ENCODE measurements at places on chromosomes 2 and 18.

DNA sequence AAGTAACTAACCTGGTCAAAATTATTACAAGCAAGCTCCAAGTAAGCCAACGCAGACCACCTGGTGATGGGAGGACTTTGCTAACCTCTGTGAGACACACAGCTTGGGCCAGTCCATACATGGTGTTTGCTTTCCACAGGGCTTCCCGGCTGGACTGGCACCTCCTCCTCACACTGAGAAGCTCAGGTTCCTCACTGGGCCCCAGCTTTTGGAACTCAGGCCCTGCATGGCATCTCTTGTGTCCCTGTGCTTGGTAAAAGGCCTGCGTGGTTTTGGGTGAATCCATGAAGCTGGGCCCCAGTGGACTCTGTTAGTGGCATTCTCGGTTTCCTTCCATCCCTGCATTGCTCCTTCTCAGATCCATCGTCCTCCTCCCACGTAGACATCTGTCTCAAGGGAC lies 123.4 kb downstream of the VAPA start:
- no peak for DNase-seq

DNA sequence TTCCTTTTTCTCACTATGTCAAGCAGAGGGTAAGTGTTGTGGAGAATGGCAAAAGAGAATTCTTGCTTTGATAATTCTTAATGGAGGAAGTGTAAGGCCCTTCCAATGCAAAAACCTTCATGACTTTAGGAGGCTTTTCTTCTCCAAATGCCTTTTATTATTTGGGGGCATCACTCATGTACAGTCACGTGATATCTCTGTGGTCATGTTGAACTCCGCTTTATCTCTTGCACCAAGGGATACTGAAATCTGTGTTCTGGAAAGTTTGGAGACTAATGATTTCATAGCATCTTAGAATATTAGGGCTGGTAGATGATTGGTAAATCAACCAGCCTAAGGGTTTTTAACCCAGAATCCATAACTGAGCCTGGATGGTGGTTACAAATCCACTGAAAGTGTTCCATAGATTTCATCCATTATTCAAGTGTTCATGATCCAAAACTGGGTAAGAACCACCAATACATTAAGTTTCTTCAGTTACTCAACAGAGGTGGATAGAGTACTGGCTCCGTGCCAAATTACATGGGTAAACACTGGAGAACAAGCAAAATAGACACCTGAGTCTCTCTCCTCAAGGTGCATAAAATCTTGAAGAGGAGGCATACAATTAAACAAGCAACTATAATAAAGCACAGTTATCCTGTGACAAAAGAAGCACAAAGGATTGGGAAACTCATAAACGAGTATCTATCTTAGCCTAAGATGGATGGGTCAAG lies 169.6 kb upstream of the EPHA4 start:
- no peak for DNase-seq

GRCh38 chr18:56112013-56112749 lies 524.2 kb upstream of the TCF4 start:
- no peak for DNase-seq

DNA sequence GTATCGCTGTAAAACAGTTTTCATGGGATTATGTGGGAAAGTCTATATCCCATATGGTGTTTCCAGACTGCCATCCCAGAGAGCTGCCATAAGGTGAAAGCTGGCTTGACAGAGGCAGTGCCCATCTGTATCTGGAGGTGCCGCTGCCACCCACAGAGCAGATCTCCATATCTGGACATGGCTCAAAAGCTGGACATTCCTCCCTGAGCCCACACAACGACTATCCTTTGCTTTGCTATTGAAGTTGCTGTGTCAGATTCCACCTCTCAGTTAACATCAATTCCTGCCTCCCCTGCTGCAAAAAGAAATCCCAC lies 55.2 kb downstream of the RND3 start:
- DNase-seq, result no peak

DNA sequence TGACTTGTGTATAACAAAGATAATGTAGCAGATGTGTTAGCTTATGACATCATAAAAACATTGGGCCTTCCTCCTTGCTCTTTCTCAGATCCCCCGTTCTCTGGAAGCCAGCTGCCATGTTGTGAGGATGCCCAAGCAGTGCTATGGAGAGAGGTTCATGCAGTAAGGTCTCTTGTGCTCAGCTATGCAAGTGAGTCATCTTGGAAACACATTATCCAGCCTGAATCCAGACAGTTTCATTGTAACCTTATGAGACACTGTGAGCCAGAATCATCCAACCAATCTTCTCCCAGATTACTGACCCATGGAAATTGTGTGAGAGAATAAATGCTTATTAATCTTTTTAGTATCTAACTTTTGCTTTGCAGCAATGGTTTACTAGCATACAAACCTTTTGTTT lies 60.8 kb downstream of the ST6GAL2 start:
- DNase-seq, result no peak

DNA sequence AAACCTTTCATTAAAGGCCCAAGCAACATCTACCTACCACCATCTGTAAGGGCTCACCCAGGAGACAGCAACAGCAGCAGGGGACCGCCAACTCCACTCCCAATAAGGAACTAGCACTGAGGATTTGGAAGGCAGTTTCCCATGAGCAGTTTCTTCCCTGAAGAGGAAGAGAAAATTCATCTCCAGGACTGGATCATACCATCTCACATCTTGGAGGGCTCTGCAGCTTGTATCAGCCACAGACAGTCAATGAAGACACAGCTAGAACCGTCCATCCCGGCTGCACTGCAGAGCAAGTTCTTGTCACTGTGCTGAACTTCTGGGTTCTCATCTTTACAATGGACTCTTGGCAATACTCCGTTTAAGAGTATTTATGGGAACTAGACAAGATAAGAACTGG lies 2.8 kb upstream of the GYPC start:
- no peak for DNase-seq

- peak; percentile 58 for DNase-seq
These were observed 548 bp downstream of the KANSL3 start for GRCh38 chr2:96637385-96638143.

GRCh38 chr2:16741498-16741897 lies 75.9 kb upstream of the CYRIA start:
- no peak for DNase-seq

GRCh38 chr18:27585602-27586173 lies 400.6 kb upstream of the CHST9 start:
- DNase-seq, result no peak

- no peak for DNase-seq
These were observed 59.3 kb downstream of the RDH14 start for GRCh38 chr2:18501156-18501555.

GRCh38 chr2:127428057-127428814 lies 10.0 kb downstream of the PROC start:
- no peak for DNase-seq

DNA sequence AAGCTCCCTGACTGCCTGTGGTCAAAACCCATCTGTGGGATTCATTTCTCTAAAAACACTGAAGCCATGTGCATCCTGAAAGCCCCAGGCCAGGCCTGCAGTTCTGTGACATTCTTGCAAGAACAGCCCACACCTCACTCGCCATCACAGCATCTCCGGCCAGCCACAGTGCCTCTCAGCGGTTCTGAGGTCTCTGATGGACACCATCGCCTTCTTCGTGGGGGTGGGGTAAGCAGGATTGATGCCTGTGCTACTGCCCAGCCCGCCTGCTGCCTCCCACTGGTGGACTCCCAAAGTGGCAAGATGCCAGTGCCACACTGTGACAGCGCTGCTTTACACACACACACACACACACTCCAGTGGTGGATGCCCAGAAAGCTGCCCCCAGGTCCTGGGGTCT lies 5.2 kb upstream of the PRLH start:
- DNase-seq, result no peak

DNA sequence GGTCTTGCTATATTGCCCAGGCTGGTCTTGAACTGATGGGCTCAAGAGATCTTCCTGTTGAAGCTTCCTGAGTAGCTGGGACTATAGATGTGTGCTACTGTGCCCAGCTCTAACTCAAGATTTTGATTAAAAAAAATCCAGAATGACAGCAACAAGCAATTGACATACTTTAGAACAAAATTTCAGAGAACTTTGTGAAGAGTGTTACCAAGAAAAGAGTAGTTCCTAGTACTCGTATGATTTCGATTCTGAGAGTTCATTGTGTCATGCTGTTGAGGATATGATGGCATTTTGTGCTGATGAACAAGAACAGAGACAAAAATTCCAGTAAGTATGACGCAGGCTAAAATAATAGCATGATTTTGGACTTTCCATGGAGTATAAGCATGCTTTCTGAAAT lies 90.2 kb upstream of the TWSG1 start:
- DNase-seq, result no peak

- DNase-seq, result no peak
These were observed 783.6 kb upstream of the ZEB2 start for GRCh38 chr2:145303536-145303935.

GRCh38 chr18:903701-904100 lies 970 bp upstream of the ADCYAP1 start:
- no peak for DNase-seq

GRCh38 chr2:147076634-147077033 lies 768.2 kb upstream of the ACVR2A start:
- DNase-seq, result no peak

GRCh38 chr2:8549273-8549922 lies 132.5 kb upstream of the ID2 start:
- DNase-seq, result peak; percentile 84

DNA sequence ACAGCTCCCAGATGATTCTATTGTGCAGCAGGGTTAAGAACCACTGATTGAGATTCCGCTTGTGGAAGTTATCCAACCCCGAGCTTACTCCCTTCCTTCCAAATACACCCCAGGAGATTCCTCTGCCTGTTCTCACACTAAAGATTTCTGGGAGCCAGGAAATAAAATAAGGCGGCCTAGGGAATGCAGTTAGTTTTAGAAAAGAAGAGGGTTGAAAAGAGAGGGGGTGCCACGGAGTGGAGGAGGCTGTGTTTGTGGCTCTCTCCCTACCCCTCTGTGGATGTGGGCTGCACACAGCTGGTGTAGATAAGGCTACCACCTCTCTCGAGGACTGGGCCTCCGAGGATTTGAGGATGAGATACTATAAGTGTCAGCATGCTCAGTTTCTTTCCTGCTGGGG lies 25.1 kb upstream of the SP3 start:
- DNase-seq, result no peak

GRCh38 chr2:169050476-169051240 lies 18.7 kb upstream of the DHRS9 start:
- no peak for DNase-seq

DNA sequence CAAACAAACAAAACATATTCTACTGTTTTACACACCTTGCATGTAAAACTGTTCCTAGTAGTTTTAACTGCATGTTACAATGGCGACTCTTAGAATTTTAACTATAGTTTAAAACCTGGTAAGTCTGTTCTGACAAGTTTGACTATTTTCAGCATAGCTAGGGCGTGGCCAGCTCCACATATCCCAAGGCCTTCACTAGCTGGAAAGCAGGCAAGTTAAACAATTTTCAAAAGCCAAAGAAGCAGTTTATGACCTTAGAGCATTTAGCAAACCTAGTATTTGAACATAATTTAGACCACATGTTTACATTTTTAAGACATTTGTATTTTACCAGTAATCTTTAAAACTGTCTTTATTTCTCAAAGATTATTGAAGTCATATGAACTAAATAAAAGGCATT lies 402.8 kb upstream of the SYT4 start:
- DNase-seq, result no peak

GRCh38 chr2:72938455-72938854 lies 21.1 kb downstream of the EMX1 start:
- no peak for DNase-seq

- DNase-seq, result no peak
These were observed 8.2 kb upstream of the KCTD1 start for GRCh38 chr18:26556573-26556972.

GRCh38 chr2:5842326-5842725 lies 150.1 kb downstream of the SOX11 start:
- DNase-seq, result no peak

DNA sequence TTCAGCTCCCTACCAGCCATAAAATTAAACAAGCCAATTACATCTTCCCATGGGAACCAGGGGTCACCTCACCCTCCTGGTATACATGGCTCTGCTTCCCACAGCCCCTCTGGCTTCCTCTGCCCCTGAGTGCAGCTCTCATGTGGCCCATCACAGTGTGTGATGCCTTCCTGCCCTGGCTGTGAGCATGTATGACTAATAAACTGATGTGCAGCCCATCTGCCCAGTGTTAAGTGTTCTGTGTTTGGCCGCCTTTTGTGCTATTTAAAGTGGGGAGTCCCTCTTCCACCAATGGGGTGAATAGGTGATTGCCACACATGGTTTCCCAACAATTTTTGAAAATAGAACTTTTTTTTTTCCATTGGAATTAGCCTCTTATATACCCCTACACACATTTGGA lies 87.7 kb upstream of the PIEZO2 start:
- DNase-seq, result no peak

DNA sequence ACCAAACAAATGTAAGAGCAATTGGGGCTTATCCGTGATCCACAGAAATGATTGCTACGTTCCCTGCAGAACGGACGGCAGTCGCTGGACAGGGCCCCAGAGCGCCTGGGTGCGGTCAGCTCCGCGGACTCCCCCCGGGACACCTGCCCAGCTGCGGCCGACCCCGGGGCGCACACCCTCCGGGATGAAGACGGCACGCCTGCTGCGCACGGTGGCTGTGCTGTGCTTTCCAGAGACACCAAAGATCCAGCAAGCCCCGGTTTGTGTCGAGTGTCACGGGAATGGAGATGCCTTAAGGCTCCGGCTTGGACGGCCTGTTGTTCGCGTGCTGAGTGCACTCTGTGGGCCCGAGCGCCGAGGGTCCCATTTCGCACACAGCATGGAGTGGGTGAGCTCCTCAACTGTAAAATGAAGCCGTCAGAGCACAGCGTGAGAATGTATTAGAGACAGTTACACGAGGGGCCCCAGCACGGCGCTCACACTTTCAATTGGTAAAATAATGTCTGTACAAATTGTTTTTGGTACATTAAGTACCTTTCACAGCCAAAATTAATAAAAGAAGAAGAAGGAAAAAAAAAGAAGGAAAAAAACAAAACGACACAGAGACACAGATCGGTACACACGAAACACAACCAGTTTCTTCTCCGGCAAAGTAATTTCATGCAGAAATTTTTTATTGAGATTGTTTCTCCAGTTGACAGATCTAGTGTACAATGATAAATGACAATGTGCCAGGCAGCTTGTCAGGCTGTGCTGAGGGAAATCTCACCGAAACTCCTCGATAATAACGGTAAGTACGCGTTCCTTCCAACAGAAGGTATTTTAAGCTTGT lies 615.8 kb upstream of the SALL3 start:
- DNase-seq, result no peak

DNA sequence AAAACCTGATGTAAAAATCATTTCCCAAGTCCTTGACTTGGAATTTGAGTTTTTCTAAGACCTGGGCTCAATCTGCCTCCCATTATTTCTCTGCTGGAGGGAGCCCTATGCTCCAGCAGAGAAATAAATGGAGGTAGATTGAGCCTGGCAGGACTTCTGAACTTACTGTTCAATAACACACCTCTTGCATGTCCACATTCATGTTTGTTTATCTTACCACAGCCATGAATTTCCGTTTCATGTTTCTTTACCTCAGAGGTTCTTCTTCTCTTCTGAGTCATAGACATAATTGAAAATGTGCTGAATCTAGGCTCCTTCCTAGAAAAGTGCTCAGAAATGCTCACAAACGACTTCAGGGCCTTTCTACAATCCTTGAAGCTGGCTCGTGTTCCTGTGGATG lies 170.8 kb downstream of the PMAIP1 start:
- DNase-seq, result no peak

Measured in NCI-H2029 (cell line).